ENCODE measurements at places on chromosomes 2 and 18.

DNA sequence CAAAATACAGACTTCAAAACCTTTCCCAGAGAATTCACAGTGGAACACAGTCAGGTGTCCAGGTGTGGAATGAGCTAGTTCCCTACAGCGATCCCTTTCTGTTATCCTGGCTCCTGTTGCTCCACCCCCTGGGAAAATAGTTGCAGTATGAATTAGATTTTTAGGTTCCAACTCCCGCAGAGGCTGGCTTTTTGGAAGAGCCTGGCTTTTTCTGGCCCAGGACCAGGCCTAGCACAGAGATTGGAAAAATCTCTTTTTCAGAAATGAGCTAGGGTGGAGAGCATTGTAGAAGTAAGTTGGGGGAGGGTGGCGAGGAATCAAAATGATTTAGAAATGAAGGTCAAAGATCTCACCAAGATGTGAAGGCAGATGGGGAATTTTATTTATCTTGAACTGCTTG lies 27.1 kb downstream of the COL5A2 start:
- no peak for DNase-seq

- DNase-seq = no peak
Measured at GRCh38 chr18:37321582-37322491, 243.8 kb downstream of the CELF4 start.

GRCh38 chr2:120222186-120223033 lies 790 bp downstream of the TMEM185B start:
- no peak for DNase-seq

DNA sequence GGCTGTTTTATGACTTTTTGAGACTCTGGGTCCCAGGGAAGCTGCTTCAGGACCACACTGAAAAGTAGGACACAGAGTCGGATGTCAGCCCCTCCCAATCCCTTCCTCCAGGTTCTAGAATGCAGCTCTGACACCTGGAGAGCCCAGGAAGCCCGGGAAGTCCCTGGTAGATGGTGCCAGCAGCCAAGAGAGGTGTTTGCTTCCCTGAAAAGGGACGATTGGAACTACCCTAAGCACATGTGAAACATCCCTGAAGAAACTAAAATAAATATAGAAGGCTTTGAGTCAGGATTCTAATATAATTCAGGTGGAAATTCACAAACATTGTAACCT lies 163.2 kb upstream of the CYRIA start:
- DNase-seq = no peak

GRCh38 chr2:156908825-156909224 lies 348.7 kb upstream of the GALNT5 start:
- no peak for DNase-seq

- DNase-seq = no peak
Measured at GRCh38 chr2:8582191-8582590, 99.7 kb upstream of the ID2 start.

DNA sequence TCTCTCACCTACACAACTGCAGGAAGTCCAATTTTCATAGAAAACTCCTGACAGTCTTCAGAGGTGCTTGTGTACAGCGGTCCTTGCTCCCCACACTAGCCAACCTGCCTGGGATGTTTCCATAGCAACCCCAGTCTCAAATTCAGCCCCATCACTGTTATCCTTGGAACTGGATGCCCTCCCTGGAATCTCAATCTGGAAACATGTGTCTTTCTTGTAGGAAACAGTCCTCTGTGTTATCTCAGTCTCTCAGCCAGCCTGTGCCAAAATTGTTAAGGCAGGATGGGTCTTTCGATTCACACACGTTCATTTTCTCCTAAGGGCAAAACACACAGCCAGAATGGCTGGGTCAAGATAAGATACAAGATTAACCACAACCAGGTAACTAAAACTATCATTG lies 295.5 kb upstream of the RND3 start:
- DNase-seq = no peak

DNA sequence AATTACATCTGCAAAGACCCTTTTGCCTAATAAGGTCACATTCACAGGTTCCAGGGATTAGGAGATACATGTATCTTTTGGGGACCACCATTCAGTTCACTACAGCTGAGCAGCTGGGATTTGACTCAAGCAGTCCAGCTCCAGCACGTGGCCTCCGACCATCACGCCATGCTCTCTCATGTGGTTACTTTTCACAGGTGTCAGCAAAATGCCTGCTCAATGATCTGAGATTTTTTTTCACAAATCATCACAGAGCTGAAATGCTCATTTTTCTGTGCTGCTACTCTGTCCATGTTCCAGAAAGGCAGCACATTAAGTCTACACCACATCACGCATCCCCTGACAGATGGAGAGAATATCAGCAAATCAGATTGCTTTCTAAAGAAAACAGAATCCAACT lies 98.5 kb upstream of the RMDN2 start:
- DNase-seq = no peak

- no peak for DNase-seq
Measured at GRCh38 chr2:52423111-52423510, 1344.5 kb upstream of the CHAC2 start.

DNA sequence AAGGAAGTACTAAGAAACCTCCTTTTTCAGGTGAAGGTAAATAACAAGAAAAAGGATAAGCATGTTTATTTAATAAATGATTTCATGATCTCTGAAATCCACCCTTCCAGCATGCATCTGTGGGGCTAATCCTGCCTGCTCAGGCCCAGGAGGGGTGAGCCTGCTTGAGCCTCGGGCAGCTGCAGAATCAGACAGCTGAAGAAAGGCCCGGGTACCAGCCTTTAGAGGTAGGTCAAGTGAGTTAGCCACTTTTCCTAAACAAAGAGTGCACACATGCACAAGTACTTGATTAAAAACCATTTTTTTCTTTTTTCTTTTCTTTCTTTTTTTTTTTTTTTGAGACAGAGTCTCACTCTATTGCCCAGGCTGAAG lies 25.7 kb upstream of the FZD7 start:
- no peak for DNase-seq

- no peak for DNase-seq
Measured at GRCh38 chr18:23220355-23220754, 85.1 kb downstream of the CABLES1 start.

DNA sequence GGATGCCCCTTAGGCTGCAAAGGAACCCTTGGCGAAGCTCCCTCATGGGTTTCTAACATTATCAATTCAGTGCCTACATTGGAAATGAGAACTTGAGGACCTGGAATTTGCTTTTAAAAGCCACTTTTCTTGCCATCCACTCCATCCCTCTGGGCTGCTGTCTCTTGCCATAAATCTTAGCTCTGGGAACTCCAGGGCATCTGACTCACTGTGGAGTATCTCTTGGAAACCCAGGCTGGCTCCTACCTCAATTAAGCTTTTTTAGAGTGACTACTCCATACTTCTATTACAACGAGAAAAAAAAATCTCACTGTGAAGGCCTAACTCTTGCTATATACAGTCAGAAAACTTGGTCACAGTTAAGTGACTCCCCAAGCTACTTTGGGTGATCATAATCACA lies 227.2 kb upstream of the SETBP1 start:
- no peak for DNase-seq

- DNase-seq = peak; percentile 33
Measured at GRCh38 chr2:55232863-55233657, 572 bp downstream of the RPS27A start.

GRCh38 chr2:37436323-37436722 lies 91.9 kb downstream of the QPCT start:
- no peak for DNase-seq

DNA sequence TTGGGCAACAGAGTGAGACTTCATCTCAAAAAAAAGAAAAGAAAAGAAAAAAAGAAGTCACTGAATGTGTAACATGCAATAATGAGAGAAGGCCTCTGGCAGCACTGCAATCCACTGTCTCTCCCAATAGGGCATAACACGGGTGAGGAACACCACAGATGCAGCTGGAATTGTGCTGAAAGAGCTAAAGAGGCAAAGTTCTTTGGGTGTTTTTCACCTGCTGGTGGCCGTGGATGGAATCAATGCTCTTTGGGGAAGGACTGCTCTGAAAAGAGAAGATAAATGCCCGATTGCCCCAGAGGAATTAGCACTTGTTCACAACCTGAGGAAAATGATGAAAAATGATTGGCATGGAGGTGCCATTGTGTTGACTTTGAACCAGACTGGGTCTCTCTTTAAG lies 31.0 kb upstream of the CYBRD1 start:
- no peak for DNase-seq

DNA sequence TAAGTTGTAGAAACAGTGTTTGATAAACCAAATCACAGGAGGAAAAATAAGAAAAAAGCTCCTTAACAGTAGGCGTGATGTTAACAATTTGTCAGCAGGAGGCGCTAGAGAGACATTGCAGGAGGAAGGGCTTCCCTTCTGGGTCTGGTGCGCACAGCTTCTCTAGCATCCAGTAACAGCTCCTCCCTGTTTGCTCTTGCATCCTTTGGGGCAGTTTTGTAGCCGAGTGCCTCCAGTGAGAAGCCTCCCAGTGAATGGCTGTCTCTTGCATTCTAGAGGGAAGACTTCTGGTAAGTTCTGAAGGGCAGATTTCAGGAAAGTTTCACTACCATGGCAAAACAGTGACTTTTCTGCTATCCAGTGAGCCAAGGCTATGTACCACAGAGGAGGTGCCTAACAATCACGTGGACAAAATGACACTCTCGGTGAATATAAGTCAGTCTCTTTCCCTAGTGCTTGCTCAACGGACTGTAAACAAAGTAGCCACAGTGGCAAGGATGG lies 9.5 kb upstream of the ZNF396 start:
- DNase-seq = peak; percentile 27

- DNase-seq = no peak
Measured at GRCh38 chr18:35949090-35949489, 23.4 kb upstream of the RMP24 start.

DNA sequence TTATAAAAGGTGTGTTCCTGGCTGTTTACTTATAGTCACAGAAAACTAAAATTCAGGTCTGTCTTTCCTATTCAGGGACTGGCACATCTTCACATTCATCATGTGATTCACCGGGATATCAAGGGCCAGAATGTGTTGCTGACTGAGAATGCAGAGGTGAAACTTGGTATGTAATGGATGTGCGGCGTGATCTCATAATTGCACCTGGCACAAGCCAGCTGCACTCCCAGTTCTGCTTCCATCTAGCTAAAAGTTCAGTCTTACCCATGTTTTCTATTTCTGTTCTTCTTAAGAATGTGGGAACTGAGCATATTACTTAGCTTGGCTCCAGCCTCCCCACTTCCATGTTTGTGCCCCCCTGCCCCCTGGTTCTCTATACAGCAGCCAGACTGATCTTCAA lies 131.9 kb downstream of the MAP4K4 start:
- no peak for DNase-seq

DNA sequence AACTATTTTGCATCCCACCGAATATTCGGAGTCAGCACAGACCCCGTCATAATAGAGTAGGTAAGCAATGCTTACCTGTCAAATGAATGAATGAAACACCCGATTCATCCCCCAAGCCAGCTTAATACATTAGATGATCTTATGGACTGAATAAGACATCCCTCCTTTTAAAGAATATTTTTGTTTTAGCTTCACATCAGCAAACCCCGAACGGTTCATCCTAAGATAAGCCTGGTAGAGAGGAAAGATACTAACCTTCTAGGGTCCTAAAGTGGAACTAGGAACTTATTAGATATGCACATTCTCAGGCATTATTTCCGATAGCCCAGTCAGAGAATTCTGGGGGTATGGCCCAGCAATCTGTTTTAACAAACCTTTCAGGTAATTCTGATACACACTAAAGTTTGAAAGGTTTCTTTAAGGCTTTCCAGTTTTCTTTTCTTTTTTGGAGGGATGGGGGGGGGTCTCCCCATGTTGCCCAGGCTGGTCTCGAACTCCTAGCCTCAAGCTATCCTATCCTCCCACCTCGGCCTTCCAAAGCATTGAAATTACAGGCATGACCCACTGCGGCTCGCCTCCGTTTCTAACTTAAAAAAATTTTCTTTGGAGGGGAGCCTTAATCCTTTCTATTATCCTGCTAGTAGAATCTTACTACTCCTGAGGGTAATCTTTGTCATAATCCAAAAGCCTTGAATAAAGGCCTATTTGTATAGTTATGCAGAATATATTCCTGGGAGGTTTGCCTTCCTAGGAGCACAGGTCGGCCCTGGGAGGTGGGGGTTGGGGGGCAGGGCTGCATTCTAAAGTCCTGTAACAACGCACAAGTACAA lies 1.0 kb upstream of the ACTR3 start:
- no peak for DNase-seq

DNA sequence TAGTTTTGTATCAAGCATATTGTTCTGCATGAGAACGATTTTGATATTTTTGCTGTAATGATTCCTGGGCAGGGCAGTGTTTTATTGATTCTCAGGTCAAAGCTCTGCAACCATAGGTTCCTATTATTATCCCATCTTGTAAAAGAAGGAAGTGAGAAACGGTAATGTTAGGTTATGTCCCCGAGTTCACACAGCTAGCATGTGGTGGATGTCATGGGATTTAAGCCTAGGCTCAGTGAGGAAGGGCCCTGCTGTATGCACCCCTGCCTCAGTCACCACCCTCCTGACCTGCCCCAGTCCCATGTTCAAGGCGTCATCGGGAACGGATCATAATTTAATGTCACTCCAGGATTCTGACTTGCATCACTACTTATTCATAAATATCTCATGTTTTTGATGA lies 10.7 kb downstream of the ACP1 start:
- DNase-seq = no peak

GRCh38 chr2:122980671-122981070 lies 1044.4 kb upstream of the CNTNAP5 start:
- no peak for DNase-seq

DNA sequence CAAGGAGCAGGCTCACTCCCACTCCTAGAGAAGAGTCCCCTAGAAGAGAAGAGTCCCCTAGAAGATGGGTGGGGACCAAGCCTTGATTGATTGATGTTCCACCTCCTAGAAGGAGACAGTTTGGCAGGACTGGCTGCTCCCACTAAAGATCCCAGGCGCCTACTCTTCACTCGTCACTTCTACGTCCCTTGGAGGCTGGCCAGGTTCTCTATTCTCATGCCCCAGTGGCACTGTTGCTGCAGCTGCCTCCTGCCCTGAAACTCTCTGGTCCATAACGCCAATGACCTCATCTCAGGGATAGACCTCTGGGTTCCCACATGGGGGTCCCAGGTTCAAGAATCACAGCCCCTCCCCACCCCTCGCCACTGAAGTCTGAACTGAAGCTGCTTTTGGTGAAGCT lies 2.5 kb upstream of the SP140L start:
- no peak for DNase-seq

Measured in GM12892 (cell line).